Suprapubic skin (tissue), 4 donors: ENCODE measurements at places on chromosomes 5 and 9. TPM values are rescaled to one million over a fixed set of nuclear protein-coding genes. Genes with fewer than 3 reads are reported as not detected.

DNA sequence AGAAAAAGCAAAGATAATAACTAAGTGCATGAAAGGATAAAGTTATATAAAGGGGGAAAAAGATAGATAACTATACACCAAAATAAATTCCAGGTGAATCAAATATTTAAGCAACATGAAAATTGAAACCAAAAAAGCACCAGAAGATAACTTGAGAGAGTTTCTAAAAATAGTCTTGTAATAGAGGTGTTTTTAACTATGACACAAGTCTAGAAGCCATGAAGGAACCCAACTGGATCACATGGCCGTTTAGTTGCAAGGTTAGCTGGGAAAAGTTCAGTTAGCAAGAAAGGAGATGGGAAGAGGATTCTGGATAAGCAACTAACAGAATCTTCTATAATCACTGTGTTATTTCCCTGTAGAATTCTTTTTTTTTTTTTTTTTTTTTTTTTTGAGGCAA is 9.2 kb upstream of the RASA1 start:
- DNase-seq, result no peak
- no peak overlapping the region for H3K4me3 ChIP-seq
- no peaks in the 10 kb centered on the region for H3K36me3 ChIP-seq
- H3K4me1 ChIP-seq, result no peaks in the 10 kb centered on the region

FLT4 gene
- total RNA-seq, result 1.8 TPM

GRCh38 chr5:115068239-115069086 is 101.2 kb downstream of the TRIM36 start:
- H3K4me1 ChIP-seq, result no peaks in the 10 kb centered on the region
- no peak for DNase-seq
- H3K27ac ChIP-seq, result no peak overlapping the region
- H3K36me3 ChIP-seq, result no peaks in the 10 kb centered on the region

TAF11L10 gene
- total RNA-seq, result not detected

- H3K4me1 ChIP-seq, result peaks cover 6% of the 10 kb centered on the region
- no peak for DNase-seq
- no peak overlapping the region for H3K27ac ChIP-seq
- H3K36me3 ChIP-seq, result no peaks in the 10 kb centered on the region
Measured at GRCh38 chr5:15901151-15901550, 278.4 kb downstream of the MARCHF11 start.

- no peaks in the 10 kb centered on the region for H3K36me3 ChIP-seq
- peak overlapping the region; percentile 39 for H3K27ac ChIP-seq
- H3K4me1 ChIP-seq, result peaks cover 7% of the 10 kb centered on the region
- DNase-seq, result no peak
Measured at GRCh38 chr5:158727771-158728311, 371.9 kb downstream of the EBF1 start.

DNA sequence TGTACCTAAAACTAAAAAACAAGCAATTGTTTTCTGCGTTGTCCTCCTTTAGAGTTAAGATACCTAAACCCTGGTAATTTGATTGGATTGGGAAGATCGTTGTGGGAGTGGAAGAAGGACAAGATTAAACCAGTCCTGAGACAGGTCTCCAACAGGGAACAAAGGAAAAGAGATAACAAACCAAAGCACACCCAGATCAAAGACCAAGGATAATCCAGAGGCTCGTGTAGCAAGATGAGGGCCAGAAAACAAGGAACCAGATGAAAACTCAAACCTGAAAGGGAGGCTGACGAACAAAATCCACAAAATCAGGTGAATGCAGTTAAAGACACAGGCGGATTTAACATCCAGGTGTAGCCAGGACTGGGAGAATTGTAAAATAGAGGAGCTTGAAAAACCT is 618.1 kb downstream of the SLCO4C1 start:
- H3K4me3 ChIP-seq, result no peak overlapping the region
- DNase-seq, result no peak
- H3K27me3 ChIP-seq, result no peaks in the 10 kb centered on the region
- H3K36me3 ChIP-seq, result no peaks in the 10 kb centered on the region

SPATA31C1 gene
- total RNA-seq, result not detected

PAIP1 gene
- total RNA-seq, result 41.5 TPM

TMEFF1 gene
- total RNA-seq, result 0.32 TPM

- no peak overlapping the region for H3K4me3 ChIP-seq
- H3K4me1 ChIP-seq, result peaks cover 9% of the 10 kb centered on the region
- no peaks in the 10 kb centered on the region for H3K36me3 ChIP-seq
- H3K27ac ChIP-seq, result no peak overlapping the region
- no peak for DNase-seq
Measured at GRCh38 chr5:95872346-95873268, 50.1 kb upstream of the GLRX start.

LECT2 gene
- total RNA-seq, result not detected

- no peak overlapping the region for H3K4me3 ChIP-seq
- H3K27me3 ChIP-seq, result no peaks in the 10 kb centered on the region
- no peaks in the 10 kb centered on the region for H3K4me1 ChIP-seq
- H3K27ac ChIP-seq, result no peak overlapping the region
- H3K36me3 ChIP-seq, result no peaks in the 10 kb centered on the region
Measured at GRCh38 chr5:150101023-150101422, 14.7 kb upstream of the CSF1R start.

GRCh38 chr5:156149213-156149612 is 177.8 kb upstream of the SGCD start:
- H3K4me3 ChIP-seq, result no peak overlapping the region
- H3K27ac ChIP-seq, result no peak overlapping the region
- H3K27me3 ChIP-seq, result no peaks in the 10 kb centered on the region
- H3K36me3 ChIP-seq, result no peaks in the 10 kb centered on the region

SLC6A7 gene
- not detected for total RNA-seq

- DNase-seq, result no peak
- peaks cover 4% of the 10 kb centered on the region for H3K4me1 ChIP-seq
- H3K36me3 ChIP-seq, result peaks cover 54% of the 10 kb centered on the region
Measured at GRCh38 chr5:14467886-14468285, 113.7 kb upstream of the OTULINL start.

DNA sequence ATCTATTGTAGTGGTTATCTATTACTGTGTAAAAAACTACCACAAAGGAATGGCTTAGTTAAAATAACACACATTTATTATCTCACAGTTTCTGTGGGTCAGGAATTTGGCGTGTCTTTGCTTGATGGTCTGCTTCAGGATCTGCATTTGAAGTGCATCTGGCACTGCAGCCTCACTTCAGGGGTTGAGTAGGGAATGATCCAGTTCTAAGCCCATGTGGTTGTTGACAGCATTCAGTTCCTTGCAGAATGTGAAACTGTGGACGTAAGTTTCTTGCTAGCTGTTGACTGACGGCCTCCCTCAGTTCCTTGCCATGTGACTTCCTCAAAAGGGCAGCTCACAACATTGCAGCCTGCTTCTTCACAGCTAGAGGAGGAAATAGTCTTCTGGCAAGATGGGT is 2.1 kb upstream of the OGN start:
- no peak overlapping the region for H3K4me3 ChIP-seq
- DNase-seq, result no peak
- H3K27me3 ChIP-seq, result no peaks in the 10 kb centered on the region
- H3K4me1 ChIP-seq, result peaks cover 17% of the 10 kb centered on the region
- H3K36me3 ChIP-seq, result no peaks in the 10 kb centered on the region
- H3K27ac ChIP-seq, result peak overlapping the region; percentile 16

TYRP1 gene
- 250 TPM for total RNA-seq

FGF1 gene
- total RNA-seq, result 1.5 TPM

HSDL2 gene
- 32.5 TPM for total RNA-seq

- H3K27ac ChIP-seq, result no peak overlapping the region
- no peak overlapping the region for H3K4me3 ChIP-seq
- no peak for DNase-seq
- H3K36me3 ChIP-seq, result no peaks in the 10 kb centered on the region
Measured at GRCh38 chr5:163727028-163727427, 221.6 kb downstream of the MAT2B start.

B4GALT1 gene
- total RNA-seq, result 51.3 TPM

DNA sequence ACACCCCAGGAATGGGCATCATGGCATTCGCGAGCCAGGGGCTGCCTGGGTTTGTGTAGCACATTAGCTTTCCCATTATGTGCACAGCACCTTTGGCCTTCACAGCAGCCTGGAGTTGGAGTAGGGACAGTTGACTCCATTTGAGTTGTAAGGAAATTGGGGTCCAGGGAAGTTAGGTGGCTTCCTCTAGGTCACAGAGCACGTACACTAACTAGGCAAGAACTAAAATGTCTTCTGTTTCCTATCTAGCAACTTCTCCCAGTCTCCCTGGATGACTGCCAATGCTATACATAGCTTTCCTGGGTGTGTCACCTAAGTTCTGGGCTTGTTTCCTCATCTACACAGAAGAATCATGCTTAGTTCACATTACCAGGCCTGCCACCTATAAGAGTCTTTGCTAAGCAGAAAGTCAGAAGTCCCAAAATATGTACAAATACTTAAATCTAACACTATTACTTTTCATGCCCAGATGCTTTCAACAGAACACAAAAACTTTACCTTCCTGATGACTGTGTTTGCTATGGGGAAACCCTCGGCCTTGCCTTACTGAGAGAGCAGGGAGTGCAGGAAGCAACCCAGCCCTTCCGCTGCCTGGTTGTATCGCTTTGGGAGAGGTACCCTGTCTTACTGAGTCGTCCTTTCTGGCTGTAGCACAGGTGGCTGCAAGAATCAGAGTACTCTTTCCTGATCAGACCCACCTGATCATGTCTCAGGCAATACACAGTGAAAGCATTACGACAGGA is 12.0 kb downstream of the MACROH2A1 start:
- peak overlapping the region; percentile 50 for H3K27ac ChIP-seq
- DNase-seq, result no peak
- peaks cover 56% of the 10 kb centered on the region for H3K4me1 ChIP-seq

IL11RA gene
- 114 TPM for total RNA-seq

IFNA2 gene
- total RNA-seq, result not detected

DNA sequence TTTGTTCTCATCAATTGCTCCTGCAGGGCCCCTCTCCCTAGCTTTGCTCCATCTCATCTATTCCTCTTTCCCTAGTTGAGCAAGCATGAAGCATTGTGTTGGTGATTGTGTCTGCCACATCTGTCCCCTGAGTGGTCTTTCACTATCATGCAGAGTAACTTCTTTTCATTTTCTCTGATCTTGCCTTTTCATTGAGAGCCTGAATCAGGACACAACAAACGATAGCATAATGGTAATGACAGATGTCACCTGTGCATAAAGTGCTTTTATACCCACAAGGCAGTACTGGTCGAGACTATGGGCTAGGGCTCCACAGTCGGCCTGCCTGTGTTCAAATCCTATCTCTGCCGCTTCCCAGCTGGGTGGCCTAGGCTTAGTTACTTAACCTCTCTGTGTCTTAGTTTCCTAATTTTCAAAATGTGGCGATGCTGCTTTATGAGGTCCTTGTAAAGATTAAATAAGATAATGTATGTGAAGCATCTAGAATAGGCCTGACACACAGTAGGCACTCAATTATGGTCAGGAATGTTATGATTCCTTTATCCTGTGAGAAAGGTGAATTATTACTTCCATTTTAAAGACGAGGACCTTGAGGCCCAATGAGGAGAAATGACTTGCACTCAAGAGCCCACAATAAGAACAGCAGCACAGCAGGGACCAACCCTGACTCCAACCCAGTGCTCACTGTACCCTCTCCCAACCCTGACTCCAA is 137.1 kb upstream of the ZNF618 start:
- no peak overlapping the region for H3K4me3 ChIP-seq
- DNase-seq, result no peak
- H3K27me3 ChIP-seq, result peaks cover 17% of the 10 kb centered on the region
- H3K36me3 ChIP-seq, result no peaks in the 10 kb centered on the region

- no peaks in the 10 kb centered on the region for H3K36me3 ChIP-seq
- H3K4me3 ChIP-seq, result no peak overlapping the region
- DNase-seq, result no peak
- no peak overlapping the region for H3K27ac ChIP-seq
- H3K4me1 ChIP-seq, result peaks cover 19% of the 10 kb centered on the region
Measured at GRCh38 chr5:154653418-154653763, 101.8 kb upstream of the LARP1 start.

STK32A gene
- total RNA-seq, result 8.8 TPM

DNA sequence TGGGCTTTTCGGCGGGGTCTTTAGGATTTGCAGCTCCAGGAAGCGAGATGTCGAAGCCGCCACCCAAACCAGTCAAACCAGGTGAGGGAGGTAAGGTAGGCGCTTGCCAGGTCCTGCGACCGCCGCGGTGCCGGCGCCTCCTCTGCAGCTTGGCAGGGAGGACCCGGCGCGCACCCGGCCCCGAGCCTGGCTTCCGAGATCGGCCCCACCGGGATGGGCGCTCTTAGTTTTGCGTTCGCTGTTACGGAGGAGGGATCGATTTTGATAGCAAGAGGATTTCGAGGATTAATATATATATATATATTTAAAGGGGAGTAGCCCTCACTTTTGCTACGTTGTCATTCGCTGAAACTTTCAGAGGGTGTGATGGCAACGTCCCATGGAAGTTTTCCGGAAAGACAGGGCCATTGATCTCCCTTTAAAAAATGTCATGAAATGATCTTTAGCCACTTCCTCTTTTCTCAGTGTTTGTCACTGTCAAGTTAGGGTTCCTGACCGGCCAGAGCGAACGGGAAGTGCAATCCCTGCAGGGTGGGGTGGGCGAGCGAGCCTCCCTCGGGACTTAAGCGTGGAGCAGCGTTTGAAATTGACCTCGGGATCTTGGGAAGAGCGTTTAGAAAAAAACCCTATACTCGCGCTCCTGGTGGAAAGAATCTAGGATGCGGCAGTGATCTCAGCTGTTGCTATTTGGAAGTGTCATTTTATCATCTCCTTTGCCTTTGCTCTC is 495 bp downstream of the OSTF1 start:
- H3K27ac ChIP-seq, result peak overlapping the region; percentile 95
- H3K4me1 ChIP-seq, result peaks cover 70% of the 10 kb centered on the region
- DNase-seq, result peak; percentile 88
- no peaks in the 10 kb centered on the region for H3K27me3 ChIP-seq

GRCh38 chr5:20949636-20950035 is 961.6 kb upstream of the CDH18 start:
- DNase-seq, result no peak
- no peak overlapping the region for H3K27ac ChIP-seq
- no peak overlapping the region for H3K4me3 ChIP-seq
- no peaks in the 10 kb centered on the region for H3K4me1 ChIP-seq
- H3K27me3 ChIP-seq, result no peaks in the 10 kb centered on the region

ENTREP1 gene
- 17.4 TPM for total RNA-seq

- no peak overlapping the region for H3K4me3 ChIP-seq
- H3K27ac ChIP-seq, result no peak overlapping the region
- peaks cover 30% of the 10 kb centered on the region for H3K4me1 ChIP-seq
- no peaks in the 10 kb centered on the region for H3K36me3 ChIP-seq
- H3K27me3 ChIP-seq, result no peaks in the 10 kb centered on the region
Measured at GRCh38 chr5:65969539-65970393, 43.4 kb downstream of the ERBIN start.

CENPP gene
- 14.1 TPM for total RNA-seq

- H3K27ac ChIP-seq, result no peak overlapping the region
- H3K36me3 ChIP-seq, result peaks cover 15% of the 10 kb centered on the region
- DNase-seq, result no peak
- no peaks in the 10 kb centered on the region for H3K27me3 ChIP-seq
Measured at GRCh38 chr9:90861826-90862740, 60.5 kb downstream of the SYK start.

GZMA gene
- total RNA-seq, result not detected

DNA sequence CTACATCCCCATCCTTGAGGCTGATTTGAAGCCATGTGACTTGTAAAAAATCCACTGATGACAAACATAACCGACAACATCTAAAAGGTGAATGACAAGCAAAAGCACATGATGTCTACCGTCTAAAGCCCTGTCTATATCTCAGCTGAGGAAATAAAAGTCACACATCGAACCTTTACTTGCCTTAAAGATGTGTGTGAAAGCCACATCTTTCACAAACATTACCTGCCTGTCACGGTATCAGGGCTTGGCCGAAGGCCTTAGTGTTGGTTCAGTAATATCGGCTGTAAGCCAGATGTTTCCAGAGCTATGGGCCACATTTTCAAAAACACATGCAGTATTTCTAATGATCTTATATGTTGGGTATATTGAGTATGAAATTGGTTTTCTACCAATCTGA is 125.8 kb downstream of the EFNA5 start:
- no peak overlapping the region for H3K27ac ChIP-seq
- no peak for DNase-seq
- H3K27me3 ChIP-seq, result no peaks in the 10 kb centered on the region
- no peak overlapping the region for H3K4me3 ChIP-seq
